ENCODE measurements at places on chromosomes 13 and 19. TPM values are rescaled to one million over a fixed set of nuclear protein-coding genes. Genes with fewer than 3 reads are reported as not detected.

DNA sequence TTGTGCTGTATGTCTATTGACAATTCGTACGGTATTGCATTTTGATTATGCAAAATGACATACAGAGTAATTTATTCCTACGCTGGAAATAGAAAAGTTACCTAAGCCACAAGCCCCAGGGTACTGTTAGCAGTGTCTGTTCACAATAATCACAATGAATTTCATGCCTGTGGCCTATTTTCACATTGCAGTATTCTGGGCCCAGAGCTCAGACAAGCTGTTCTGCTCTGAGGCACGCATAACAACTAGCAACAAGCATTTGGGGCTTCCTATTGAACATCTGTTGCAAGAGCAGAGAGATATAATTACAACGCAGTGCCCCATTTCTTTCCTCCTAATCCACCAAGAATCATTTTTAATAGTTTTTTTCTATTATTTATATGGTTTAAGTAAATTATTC lies 158.9 kb upstream of the SGCG start:
- no peak overlapping the region for H3K27ac ChIP-seq
- DNase-seq = no peak
- no peak overlapping the region for H3K4me3 ChIP-seq
- no peaks in the 10 kb centered on the region for H3K36me3 ChIP-seq
- H3K27me3 ChIP-seq = no peaks in the 10 kb centered on the region

DNA sequence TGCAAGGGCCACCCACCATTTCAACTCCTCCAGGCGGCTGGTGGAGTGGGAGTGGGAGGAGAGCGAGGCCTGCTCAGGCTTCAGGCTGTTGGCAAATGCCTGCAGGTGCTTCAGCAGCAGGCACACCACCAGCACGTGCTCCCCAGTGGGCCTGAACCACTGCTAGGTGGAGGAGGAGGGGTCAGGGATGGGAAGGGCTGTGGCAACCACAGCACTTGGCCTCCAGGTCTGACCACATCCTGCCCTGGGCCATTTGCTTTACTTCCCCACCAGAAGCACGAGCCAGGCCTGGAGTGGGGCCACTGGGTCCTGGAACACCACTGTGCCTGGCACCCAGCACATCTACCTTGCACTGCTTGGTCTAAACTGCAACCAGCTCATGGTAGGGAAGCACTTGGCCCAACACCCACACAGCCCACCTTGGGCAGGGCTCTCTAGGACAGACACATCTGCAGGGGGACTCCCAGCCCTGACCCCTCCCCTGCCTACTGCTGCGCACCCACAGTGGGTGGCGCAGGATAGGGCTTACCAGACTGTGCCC lies 26.2 kb downstream of the TUBA3C start:
- no peaks in the 10 kb centered on the region for H3K36me3 ChIP-seq
- H3K4me1 ChIP-seq = no peaks in the 10 kb centered on the region
- no peak for DNase-seq
- H3K27ac ChIP-seq = no peak overlapping the region

DNA sequence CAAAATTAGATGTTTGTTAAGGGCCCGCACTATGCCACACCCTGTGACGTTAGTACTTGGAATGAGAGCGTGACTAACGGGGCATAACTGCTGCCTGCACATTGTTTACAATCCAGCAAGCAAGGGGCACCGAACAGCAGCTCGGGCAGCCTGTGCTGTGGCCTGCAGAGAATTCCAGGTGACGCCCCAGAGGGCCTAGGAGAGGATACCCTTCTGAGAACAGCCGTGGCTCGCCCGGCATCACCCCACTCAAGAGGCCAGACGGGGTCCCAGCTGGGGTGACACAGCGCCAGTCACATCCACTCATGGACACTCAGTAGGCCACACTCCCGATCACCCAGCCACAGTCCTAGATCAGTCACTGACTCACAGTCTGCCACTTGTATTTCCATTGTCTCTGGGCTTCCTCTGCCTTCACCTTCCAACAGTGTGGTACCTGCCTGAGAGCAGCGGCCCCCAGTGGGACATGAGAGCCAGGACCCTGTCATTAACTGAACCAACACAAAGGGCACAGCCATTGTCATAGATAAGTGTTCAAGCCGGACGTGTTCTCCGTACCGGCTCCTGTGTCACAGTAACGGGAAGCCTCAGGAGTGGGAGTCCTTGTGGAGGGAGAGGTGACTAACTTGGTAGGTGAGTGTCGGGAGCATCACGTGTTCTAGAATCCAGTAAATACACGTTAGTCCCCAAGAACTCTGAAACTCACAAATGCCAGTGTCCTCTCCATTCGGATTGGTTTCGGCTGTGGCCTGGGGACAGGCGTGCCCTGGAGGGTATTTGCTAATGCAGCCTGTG lies 7.5 kb downstream of the ZNF331 start:
- no peak overlapping the region for H3K27ac ChIP-seq
- H3K4me1 ChIP-seq = peaks cover 25% of the 10 kb centered on the region
- peaks cover 56% of the 10 kb centered on the region for H3K36me3 ChIP-seq
- no peak for DNase-seq
- H3K27me3 ChIP-seq = no peaks in the 10 kb centered on the region

- no peak for DNase-seq
- peaks cover 2% of the 10 kb centered on the region for H3K27me3 ChIP-seq
- peaks cover 14% of the 10 kb centered on the region for H3K4me1 ChIP-seq
- no peaks in the 10 kb centered on the region for H3K36me3 ChIP-seq
- H3K27ac ChIP-seq = no peak overlapping the region
Measured at GRCh38 chr13:77425705-77426104, 98.8 kb upstream of the MYCBP2 start.

- H3K27me3 ChIP-seq = no peaks in the 10 kb centered on the region
- no peaks in the 10 kb centered on the region for H3K36me3 ChIP-seq
Measured at GRCh38 chr13:45700971-45701900, 884 bp upstream of the CBY2 start.

DNA sequence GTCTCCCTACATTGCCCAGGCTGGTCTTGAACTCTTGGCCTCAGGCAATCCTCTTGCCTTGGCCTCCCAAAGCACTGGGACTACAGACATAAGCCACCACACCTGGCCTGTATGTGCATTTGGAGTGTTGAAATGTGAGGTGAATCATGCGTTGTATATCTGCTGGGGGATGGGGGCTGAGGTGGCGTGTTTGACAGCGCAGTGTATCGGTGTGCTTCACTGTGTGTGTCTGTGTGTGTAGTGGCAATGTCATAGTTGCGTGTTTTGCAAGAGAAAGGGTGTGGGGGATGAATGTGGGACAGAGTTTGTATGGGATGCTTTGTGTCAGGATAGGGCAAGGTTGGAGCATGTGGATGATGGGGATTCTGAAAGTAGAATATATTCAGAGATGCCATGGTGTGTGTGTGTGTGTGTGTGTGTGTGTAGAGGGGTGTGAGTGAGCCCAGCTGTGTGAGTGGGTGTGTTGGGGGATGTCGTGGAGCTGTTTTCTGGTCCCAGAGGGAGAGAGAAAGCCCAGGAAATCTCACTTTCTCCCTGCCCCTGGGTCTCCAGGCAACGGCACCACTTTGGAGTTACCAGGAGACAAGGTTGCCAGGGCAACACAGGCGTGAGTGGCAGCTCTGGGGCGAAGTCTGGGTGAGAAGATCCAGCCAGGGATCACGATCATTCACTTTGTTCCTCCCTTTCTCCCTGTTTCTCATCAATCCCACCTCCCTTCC lies 1.1 kb upstream of the SWSAP1 start:
- no peak overlapping the region for H3K27ac ChIP-seq
- no peak overlapping the region for H3K4me3 ChIP-seq
- H3K4me1 ChIP-seq = peaks cover 25% of the 10 kb centered on the region
- no peak for DNase-seq
- no peaks in the 10 kb centered on the region for H3K27me3 ChIP-seq

Gene SPTBN4
- 1.3 TPM for total RNA-seq

GRCh38 chr13:110168999-110169933 lies 137.7 kb downstream of the COL4A1 start:
- DNase-seq = no peak
- H3K36me3 ChIP-seq = no peaks in the 10 kb centered on the region
- H3K27me3 ChIP-seq = peaks cover 3% of the 10 kb centered on the region
- H3K27ac ChIP-seq = no peak overlapping the region
- H3K4me1 ChIP-seq = no peaks in the 10 kb centered on the region

- no peak for DNase-seq
- no peak overlapping the region for H3K27ac ChIP-seq
- no peak overlapping the region for H3K4me3 ChIP-seq
- peaks cover 2% of the 10 kb centered on the region for H3K36me3 ChIP-seq
Measured at GRCh38 chr13:39847336-39847735, 191.9 kb downstream of the COG6 start.

DNA sequence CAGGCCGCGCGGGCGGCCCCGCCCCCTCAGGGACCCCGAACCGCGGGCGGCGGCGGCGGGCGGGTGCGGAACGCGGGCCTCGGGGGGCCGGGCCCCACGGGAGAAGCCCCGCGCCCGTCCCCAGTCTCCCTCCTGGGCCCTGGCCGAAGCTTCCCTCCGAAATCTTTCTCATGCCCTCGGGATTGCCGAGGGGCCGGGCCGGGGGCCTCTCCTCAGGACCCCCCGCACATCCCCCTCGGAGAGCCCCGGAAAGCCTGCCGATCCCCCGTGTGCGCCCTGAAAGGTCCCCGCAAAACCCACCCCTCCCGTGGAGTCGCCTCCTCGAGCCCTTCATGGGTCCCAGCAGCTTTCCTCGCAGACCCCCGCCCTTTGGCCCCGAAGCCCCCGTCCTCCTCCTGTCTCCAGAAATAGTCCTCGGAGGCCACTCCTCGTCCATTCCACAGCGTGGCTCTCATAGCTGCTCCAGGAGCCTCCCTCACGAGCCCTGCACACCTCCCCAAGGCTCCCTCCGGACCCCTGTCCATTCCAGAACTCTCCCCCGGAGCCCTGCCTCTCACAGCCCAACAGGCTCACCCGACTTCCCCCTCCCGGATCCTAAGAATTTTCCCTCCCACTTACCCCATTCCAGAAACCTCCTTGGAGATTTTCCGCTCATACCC lies 555 bp downstream of the SAMD4B start:
- peak overlapping the region; percentile 79 for H3K4me3 ChIP-seq
- no peaks in the 10 kb centered on the region for H3K27me3 ChIP-seq
- peak overlapping the region; percentile 75 for H3K27ac ChIP-seq
- no peak for DNase-seq
- H3K36me3 ChIP-seq = peaks cover 5% of the 10 kb centered on the region

Measured in activated CD8-positive, alpha-beta T cell treated with anti-CD3 and anti-CD28 coated beads for 36 hours (primary cell).